ENCODE measurements at places on chromosomes 5 and 9. TPM values are rescaled to one million over a fixed set of nuclear protein-coding genes. Genes with fewer than 3 reads are reported as not detected.
A peak's percentile ranks its signal among the peaks of the same experiment; 100 is the strongest.

LRRC19 gene
- not detected for total RNA-seq

VDAC1 gene
- 575 TPM for total RNA-seq

LIX1 gene
- not detected for total RNA-seq

ZDHHC11B gene
- 11.0 TPM for total RNA-seq

PCDHGA8 gene
- 8.3 TPM for total RNA-seq

SH3TC2 gene
- total RNA-seq: 6.8 TPM

KIF12 gene
- total RNA-seq: not detected

DNA sequence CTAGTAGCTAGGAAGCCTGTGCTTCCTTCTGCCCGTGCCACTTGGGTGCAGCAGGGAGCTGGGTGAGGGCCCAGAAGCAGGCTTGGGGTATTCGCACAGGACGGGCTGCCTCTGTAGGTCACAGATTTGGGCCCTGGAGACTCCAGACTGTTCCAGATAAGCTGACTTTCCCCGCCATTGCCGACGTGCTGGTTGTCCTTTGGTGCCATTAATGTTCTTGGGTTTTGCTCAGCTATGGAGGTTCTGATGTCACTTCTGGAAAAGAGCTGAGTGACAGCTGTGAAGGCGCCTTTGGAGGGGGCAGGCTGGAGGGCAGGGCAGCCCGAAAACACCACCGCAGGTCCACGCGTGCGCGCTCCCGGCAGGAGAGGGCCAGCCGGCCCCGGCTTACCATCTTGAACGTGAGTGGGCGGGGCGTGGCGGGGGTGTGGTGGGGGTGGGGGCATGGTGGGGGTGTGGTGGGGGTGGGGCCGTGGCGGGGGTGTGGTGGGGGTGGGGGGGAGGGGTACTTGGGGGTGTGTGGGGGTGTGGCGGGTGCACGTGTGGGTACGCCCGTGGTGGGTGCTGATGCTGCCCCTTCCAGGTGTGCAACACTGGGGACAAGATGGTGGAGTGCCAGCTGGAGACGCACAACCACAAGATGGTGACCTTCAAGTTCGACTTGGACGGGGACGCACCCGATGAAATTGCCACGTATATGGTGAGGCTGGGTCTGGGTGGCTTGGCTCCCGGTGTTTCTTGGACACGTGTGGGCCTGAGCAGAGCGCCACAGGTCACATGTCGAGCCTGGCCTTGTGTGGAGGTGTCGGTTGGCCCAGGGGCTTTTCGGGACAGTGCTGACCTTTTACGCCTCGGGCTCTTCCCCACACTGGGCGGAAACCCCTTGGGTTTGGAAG lies 79.6 kb downstream of the WNK2 start:
- DNase-seq: no peak

DNA sequence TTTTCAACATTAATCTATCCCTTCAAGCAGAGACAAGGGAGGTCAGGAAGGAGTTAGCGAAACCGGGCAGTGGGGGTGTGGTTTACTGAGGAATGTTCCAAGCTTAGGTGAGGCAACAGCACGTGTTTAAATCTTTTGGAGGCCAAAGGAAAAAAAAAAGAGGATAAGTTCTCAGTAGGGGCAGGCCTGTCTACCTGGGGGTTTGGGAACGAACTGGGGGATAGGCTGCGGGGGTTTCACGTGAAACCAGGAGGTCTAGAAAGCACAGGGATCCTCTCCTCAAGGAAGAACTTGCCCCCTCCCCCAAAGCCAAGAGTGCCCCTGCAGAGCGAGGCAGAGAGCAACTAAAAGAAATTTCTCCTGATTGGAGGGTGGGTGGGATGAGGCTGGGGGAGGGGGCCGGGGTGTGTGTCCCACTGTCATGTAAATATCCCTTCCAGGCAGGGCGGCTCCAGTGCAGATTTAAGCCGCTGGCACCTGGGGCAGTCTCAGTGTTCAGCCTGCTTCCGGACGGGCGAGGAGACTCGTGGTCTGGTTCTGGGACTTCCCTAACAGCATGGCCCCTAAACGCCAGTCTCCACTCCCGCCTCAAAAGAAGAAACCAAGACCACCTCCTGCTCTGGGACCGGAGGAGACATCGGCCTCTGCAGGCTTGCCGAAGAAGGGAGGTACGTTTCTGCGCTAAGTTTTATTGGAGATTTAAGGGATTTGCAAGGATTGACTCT lies 5.5 kb upstream of the SET start:
- DNase-seq: peak; percentile 42

DNA sequence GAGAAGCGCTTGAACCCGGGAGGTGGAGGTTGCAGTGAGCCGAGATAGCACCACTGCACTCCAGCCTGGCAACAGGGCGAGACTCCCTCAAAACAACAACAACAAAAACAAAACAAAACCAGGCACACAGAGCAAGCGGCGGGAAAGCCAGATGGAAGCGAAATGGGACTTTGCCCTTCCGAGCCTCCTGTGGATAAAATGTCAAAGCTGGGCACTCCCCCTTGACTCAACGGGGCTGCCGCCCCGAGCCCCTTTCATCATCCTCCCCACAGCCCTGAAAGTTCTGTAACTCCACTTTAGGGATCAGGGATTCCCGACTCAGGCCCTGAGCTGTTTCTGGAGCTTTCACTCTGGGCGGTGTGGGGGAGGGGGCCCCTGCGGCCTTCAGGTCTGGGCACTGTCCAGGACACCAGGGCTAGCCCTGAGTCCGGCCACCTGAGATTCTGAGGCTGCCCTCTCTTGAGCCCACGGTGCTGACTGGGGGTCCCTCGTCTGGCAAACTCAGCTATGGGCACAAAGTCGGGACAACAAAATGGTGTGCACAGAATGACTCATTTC lies 30.6 kb upstream of the OBP2B start:
- no peak for DNase-seq

- DNase-seq: no peak
Measured at GRCh38 chr5:138702166-138703077, 50.8 kb upstream of the CTNNA1 start.

GRCh38 chr5:157038568-157039187 lies 20.2 kb downstream of the HAVCR1 start:
- no peak for DNase-seq

DNA sequence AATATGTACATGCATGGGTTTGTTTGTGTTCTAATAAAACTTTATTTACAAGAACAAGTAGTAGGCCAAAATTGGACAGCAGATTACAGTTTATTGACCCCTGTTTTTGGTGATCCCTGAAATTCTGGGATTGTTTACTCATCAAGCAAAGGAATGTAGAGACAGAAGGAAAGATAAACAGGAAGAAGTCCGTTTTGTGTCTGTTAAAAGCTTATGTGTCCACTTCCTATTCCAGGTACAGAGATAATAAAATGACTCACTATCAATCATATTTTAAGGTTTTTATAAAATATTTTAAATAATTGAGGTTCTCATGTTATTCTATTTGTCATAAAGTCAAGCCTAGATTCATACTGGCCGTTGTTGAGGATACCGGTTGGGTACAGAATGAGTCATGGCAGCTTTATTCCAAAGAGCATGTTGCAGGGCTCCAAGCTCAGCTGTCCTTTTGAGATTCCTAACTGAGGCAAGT lies 214.9 kb upstream of the DAB2 start:
- no peak for DNase-seq
